ENCODE measurements at places on chromosomes 11 and 22.

DNA sequence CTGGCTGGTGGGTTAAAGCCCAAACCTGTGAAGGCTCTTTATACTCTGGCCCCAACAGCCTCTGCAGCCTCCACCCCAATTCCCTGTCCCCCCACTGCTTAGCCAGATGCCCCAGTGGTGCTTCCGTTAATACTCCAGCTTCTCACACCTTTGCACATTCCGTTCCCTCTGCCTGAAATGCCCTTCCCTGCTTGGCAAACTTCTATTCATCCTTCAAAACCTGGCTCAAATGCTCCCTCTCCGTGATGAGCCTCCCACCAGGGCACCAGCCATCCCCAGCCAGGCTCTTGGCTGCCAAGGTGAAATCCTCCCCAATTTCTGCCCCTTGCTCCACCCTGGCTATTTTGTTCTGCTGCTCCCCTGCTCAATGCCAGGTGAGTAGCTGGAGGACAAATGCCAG, 12.5 kb upstream of the FADS3 start:
- no peak for DNase-seq

DNA sequence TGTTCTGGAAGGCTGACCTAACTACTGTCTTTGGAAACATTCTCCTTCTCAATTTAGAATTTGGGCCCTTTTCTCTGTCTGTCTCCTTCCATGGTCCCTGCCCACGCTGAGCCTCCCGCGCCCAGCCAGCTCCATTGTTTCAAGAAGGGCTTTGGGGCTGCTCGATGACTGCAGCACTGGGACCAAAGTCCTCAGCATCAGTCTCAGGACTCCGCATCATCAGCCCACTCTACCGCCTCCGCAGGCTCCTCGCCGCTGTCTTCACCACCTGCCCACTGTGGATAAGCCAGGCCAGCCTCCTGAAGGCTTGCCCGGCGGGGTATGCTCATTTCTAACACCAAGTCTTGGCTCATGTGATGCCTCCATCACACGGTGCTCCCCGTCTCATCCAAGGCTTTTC, 81.3 kb downstream of the ZBTB16 start:
- no peak for DNase-seq

- peak; percentile 69 for DNase-seq
Observed at GRCh38 chr11:62556875-62557631, 10.4 kb upstream of the AHNAK start.

- no peak for DNase-seq
Observed at GRCh38 chr11:128633384-128633965, 46.1 kb upstream of the ETS1 start.

- DNase-seq, result no peak
Observed at GRCh38 chr11:32435511-32435941, at the start of gene WT1. WT1 (minus strand) TSS chr11:32435539.

GRCh38 chr11:17683377-17684161, 35.8 kb upstream of the MYOD1 start:
- DNase-seq, result no peak

DNA sequence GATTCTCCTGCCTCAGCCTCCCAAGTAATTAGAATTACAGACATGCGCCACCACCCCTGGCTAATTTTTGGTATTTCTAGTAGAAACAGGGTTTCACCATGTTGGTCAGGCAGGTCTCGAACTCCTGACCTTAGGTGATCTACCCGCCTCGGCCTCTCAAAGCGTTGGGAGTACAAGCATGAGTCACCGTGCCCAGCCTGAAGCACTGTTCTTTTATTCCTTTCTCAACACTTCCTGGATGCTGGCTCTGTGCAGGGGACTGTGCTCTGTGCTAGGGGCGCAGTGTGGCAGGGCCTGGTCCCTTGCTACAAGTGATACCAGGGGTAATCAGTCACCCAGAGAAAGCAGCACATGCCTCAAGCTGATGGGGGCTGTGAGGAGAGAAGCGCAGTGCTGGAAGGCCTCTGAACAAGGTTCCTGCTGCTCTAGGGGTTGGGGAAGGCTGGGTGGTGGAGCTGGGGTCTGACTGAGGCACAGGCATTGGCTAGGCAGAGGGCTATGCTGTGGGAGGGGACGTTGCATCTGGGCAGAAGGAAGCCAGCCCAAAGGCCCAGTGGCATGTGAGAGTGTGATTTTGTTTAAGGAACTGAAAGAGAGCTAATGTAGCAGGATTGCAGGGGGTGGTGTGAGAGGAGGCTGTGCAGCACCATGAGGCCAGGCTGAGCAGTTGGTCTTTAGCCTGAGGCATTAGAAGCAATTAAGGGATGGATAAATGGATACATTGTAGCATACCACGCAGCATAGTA, 42.5 kb downstream of the CABIN1 start:
- DNase-seq, result no peak

DNA sequence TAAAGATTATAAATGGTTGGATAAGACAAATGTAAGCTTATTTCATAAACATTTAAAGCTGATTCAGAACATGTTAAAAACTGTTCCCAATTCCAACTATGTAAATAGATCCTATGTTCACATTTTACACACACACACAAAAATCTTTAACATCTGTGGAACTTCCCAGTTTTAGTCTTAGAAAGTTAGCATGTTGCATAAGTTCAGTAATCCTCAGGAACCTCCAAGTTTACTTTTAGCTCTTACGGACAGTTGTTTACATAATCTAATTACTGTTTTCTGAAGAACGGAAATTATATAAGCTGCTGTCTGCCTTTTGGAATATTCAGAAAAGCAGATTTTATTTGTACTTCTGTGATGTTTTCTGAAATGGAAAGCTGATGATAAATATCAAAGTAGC, 53.3 kb downstream of the PANX1 start:
- no peak for DNase-seq

- peak; percentile 63 for DNase-seq
Observed at GRCh38 chr11:36744375-36745168, 146.5 kb upstream of the RAG2 start.

- no peak for DNase-seq
Observed at GRCh38 chr11:58505849-58506248, 2.1 kb downstream of the OR5B21 start.

GRCh38 chr11:74288911-74289310, 22.5 kb downstream of the P4HA3 start:
- no peak for DNase-seq

DNA sequence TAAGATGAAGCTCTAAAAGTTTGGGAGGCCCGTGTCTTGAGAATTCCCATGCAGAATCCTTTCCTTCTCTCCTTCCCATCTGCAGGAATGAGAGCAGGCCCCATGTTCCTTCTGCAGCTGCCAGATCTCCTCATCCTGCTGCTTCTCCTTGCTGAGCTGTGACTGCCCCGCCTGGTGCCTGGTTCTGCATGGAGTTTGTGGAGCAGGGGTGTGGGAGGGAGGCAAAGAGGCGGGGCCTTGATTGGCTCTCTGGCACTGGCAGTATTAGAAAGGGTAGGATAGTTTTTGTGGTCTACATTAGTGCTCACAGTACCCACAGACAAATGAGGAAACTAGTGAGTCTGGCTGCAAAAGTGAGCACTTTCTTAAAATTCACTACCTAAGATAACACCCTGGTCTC, 91.1 kb upstream of the CLPB start:
- no peak for DNase-seq

DNA sequence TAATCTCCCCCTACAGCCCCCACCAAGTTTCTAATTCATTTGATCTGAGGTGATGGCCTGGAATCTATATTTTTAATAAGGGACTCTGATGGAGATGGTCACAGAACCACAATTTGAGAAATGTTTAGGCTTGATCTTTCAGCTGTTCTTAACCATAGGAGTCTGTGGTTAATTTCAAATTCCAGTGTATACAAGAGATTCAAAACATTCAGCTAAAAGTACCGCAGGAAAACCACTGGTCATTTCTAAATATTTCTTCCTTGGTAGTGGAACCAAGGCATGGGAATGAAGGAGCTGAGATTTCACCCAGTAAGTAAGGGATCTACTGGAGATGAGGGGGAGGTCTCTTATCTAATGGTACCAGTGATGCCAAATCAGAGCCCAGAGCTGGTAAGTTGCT, 18.3 kb upstream of the GALNT18 start:
- no peak for DNase-seq

DNA sequence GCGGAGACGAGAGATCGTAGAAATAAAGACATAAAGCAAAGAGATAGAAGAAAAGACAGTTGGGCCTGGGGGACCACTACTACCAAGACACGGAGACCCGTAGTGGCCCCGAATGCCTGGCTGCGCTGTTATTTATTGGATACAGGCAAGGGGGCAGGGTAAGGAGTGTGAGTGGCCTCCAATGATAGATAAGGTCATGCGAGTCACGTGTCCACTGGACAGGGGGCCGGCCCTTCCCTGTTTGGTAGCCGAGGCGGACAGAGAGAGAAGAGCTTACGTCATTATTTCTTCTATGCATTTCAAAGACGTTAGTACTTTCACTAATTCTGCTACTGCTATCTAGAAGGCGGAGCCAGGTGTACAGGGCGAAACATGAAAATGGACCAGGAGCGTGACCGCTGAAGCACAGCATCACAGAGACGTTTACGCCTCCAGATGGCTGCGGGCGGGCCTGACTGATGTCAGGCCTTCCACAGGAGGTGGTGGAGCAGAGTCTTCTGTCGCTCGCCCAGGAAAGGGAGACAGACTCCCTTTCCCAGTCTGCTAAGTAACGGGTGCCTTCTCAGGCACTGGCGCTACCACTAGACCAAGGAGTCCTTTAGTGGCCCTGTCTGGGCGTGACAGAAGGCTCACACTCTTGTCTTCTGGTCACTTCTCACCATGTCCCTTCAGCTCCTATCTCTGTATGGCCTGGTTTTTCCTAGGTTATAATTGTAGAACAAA, 24.8 kb downstream of the PPP6R2 start:
- no peak for DNase-seq

- DNase-seq, result no peak
Observed at GRCh38 chr22:43370036-43370435, 26.9 kb upstream of the SCUBE1 start.

- DNase-seq, result no peak
Observed at GRCh38 chr11:110737593-110737992, 25.4 kb upstream of the ARHGAP20 start.

DNA sequence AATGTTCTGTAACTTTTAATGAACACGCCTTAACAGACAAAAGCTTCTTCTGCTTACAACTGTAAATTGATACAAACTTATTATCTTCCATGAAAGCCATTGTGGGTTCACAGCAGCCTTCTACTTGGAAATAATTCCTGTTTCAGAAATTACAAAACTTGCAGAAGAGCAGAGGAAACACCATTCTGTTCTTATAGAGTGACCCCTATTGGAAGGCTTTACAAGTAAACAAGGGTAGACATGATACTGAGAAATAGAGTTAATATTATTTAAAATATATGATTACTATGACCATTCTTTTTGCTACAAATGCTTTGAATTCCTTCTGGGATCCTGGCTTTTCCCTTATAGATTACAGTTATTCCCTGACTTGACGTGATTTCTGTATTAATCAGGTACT, 32.4 kb upstream of the KCNA4 start:
- DNase-seq, result no peak

DNA sequence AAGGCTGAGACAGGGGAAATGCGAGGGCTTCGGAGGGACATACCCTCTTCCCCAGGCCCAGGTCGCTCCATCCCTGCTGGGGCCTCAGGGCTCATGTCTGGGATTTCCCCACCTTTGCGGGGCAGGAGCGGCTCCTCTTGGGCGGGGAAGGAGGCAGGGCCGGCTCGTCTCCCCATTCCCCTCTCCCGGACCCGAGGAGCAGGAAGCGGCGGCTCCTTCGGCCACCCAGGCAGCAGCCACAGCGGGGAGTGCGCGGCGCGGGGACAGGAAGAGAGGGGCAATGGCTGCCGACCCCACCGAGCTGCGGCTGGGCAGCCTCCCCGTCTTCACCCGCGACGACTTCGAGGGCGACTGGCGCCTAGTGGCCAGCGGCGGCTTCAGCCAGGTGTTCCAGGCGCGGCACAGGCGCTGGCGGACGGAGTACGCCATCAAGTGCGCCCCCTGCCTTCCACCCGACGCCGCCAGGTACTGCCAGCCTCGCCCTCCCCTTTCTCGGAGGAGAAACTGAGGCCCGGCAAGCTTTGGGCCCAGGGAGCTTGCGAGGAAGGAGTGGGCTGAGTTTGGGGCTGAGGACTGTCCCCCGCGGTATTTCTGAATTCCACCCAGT, at the start of gene ANKK1:
Gene ANKK1, plus strand, starts transcription at position 175 of the 607 bp plus-strand sequence. Its CDS starts 106 bp downstream, at position 281.
- no peak for DNase-seq

DNA sequence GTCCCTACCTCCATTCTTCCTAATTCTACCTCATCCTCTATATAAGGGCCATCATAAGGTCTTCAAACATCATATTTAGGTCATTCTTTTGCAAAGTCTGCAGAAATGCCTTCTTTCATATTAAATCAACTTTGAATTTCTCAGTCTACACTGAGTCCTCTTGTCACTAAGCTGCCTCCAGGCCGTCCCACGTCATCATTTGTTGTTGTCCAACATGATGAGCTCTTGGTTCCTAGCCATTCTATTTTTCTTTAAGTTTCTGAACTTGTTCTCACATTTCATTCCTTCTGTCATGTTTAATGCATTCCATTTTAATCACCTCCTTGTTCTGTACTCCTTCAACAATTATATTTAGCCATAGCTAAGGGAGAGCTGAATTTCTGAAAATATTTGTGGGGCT, 59.2 kb upstream of the PGR start:
- no peak for DNase-seq

GRCh38 chr11:58227956-58228615, 632 bp downstream of the OR10Q1 start:
- DNase-seq, result no peak

- no peak for DNase-seq
Observed at GRCh38 chr11:128933481-128934178, 9.0 kb downstream of the TP53AIP1 start.

DNA sequence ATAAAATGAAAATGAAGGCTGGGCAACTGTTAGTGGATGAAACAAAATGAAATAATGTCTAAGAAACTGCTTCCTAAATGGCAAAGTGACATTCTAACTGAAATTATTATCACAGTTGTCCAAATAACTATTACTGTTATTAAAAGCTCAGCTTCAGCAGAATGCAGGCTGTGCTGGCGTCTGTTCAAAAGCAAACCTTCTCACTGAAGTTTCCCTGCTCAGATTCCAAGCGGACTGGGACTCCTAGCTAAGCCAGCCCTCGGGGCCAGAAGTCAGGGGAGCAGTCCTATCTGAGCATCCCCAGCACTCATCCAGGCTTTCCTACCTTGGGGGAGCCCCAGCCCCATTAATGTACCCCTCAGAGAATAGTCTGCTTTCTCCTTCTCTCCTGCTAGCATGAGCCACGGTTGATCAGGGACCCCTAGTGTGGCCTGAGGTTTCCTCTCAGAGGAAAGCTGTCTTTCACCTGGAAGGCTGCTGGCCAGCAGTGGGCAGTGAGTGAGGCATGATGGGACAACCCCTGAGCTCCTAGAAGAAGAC, 1167.3 kb downstream of the TBC1D22A start:
- DNase-seq, result no peak

- no peak for DNase-seq
Observed at GRCh38 chr11:47606731-47607130, 12.5 kb upstream of the C1QTNF4 start.

DNA sequence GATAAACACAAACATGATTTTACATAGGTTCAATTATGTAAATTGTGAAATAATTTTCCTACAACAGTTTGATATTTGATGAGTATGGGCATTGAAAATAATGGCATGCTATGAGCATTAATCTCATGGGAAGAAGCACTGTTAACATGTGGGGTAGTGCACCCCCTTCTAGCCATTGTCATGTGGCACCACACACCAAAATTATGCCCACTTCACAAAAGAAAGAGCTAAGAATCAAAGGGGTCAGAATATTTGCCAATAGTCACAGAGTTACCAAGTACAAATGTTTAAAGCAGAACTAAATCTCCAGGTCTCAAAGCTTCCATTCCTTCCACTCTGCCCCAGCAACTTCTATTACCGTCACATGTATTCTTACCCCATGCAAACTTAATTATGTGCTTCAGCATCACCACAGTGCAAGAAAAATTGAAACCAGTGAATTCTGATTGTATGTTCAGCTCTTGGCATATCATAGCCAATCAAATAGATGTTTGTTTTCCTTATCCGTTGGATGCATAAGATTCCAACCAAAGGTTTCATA, 1273.8 kb downstream of the FAM181B start:
- DNase-seq, result no peak

All from CD4-positive, alpha-beta T cell treated with Interleukin-17A for 4 hours (primary cell).